ENCODE measurements at places on chromosomes 1 and 21. TPM values are rescaled to one million over a fixed set of nuclear protein-coding genes. Genes with fewer than 3 reads are reported as not detected.

- no peaks in the 10 kb centered on the region for H3K27me3 ChIP-seq
- H3K4me1 ChIP-seq, result no peaks in the 10 kb centered on the region
- no peak overlapping the region for H3K27ac ChIP-seq
- H3K4me3 ChIP-seq, result no peak overlapping the region
- DNase-seq, result no peak
Measured at GRCh38 chr21:21122680-21123079, 124.5 kb downstream of the NCAM2 start.

Gene PDIK1L
- 21.0 TPM for total RNA-seq

- peaks cover 15% of the 10 kb centered on the region for H3K36me3 ChIP-seq
- H3K4me1 ChIP-seq, result peaks cover 79% of the 10 kb centered on the region
- DNase-seq, result no peak
- H3K4me3 ChIP-seq, result no peak overlapping the region
- no peak overlapping the region for H3K27ac ChIP-seq
Measured at GRCh38 chr1:42316292-42316691, 18.7 kb downstream of the FOXJ3 start.

GRCh38 chr1:93814059-93814794 lies 64.8 kb downstream of the DNTTIP2 start:
- no peak overlapping the region for H3K27ac ChIP-seq
- no peak overlapping the region for H3K4me3 ChIP-seq
- no peaks in the 10 kb centered on the region for H3K27me3 ChIP-seq
- peak; percentile 72 for DNase-seq

DNA sequence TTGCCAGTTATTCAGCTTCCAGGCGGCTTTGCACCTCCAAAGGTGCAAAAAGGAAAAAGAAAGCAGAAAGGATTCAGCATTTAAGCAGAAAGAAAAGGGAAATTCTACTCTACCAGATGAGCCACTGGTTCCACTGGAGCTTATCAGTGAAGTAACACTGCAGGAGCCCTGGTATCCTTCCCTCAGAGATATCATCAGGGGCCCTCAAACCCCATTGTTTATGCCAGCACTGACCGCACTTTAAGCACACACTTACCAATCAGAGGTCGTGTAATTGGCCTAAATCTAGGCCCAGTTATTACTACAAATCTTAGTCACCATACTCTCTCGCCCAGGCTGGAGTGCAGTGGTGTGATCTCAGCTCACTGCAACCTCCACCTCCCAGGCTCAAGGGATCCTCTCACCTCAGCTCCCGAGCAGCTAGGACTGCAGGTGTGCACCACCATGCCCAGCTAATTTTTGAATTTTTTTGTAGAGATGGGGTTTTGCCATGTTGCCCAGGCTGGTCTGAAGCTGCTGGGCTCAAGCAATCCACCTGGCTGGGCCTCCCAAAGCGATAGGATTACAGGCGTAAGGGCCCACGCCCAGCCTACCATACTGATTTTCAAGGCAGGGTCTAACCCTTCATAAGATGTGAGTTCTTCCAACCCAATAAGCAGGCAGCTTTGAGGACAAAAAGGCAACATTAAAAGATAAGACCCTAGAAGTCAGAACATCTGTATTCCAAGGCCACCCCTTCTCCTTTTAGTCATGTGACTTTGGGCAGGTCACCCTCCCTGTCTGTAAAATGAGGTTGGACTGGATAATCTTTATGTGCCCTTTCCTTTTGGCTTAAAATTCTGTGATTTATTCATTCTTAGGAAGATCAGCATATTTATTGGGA lies 125.3 kb downstream of the SYT2 start:
- peaks cover 4% of the 10 kb centered on the region for H3K4me1 ChIP-seq
- no peak for DNase-seq
- H3K4me3 ChIP-seq, result no peak overlapping the region
- peaks cover 3% of the 10 kb centered on the region for H3K36me3 ChIP-seq
- H3K27me3 ChIP-seq, result no peaks in the 10 kb centered on the region

GRCh38 chr1:156471496-156472490 lies 28.8 kb downstream of the MEF2D start:
- no peak overlapping the region for H3K4me3 ChIP-seq
- DNase-seq, result no peak
- no peaks in the 10 kb centered on the region for H3K27me3 ChIP-seq
- no peak overlapping the region for H3K27ac ChIP-seq
- H3K4me1 ChIP-seq, result peaks cover 3% of the 10 kb centered on the region
- H3K36me3 ChIP-seq, result peaks cover 48% of the 10 kb centered on the region

Gene FAM78B
- 0.35 TPM for total RNA-seq

DNA sequence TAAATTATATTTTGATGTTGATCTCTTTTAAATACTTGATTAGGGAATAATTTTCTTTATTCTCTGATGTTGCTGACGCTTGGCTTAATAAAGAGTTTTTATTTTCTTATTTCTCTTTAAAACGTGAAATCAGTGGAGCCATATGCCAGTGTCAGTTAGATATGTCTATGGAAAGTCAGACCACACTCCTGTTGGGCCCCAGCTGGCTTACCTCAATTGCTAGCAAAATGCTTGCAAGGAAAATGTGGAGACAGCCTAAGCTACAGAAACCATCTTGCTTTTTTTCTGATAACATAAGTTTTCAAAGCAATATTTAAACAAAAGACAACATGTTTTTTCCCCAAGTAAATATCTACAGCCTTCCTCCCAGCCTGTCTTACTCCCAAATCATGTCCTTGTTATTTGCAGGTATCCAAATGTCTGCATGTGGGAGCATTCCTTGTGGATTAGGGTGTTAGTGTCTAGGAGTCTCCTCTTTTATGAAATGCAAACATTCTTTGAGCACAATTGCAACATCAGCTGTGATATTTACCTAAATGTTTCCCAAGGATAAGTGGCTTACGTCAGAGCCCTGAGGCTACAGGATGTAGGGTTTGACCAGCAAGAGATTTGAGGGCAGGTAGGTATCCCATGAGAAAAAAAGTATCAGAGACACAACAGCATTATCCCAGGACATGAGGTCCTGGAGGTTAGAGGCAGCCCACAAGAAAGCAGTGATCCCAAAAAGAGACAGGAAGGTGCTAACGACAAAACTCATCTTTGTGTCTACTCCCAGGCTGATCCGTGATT lies 117.2 kb upstream of the KCNJ15 start:
- peaks cover 1% of the 10 kb centered on the region for H3K27me3 ChIP-seq
- no peaks in the 10 kb centered on the region for H3K36me3 ChIP-seq
- H3K4me3 ChIP-seq, result no peak overlapping the region
- no peaks in the 10 kb centered on the region for H3K4me1 ChIP-seq
- no peak for DNase-seq
- H3K27ac ChIP-seq, result no peak overlapping the region

Gene GRIK1
- not detected for total RNA-seq

Gene LRRN2
- total RNA-seq, result not detected

DNA sequence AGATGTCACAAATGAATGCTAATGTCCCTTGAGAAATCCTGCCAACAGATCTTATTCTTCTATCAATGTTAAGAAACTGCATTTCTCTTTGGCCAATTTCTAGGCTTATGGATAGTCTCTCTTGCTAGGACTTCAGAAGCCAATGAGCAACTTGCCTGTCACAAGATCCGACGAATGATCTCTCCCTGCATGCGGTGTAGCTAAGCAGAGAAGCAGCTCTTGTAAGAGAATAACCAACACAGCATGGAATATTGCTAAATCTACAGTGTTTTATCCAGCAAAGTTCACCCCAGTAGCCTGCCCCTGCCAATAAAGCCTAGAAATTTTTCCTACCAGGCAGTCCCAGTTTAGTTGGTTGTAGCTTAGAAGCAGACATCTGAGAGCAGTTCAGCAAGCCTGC lies 2.1 kb upstream of the SLC44A5 start:
- H3K4me1 ChIP-seq, result peaks cover 10% of the 10 kb centered on the region
- no peaks in the 10 kb centered on the region for H3K36me3 ChIP-seq
- peaks cover 61% of the 10 kb centered on the region for H3K27me3 ChIP-seq
- no peak overlapping the region for H3K4me3 ChIP-seq
- DNase-seq, result no peak

DNA sequence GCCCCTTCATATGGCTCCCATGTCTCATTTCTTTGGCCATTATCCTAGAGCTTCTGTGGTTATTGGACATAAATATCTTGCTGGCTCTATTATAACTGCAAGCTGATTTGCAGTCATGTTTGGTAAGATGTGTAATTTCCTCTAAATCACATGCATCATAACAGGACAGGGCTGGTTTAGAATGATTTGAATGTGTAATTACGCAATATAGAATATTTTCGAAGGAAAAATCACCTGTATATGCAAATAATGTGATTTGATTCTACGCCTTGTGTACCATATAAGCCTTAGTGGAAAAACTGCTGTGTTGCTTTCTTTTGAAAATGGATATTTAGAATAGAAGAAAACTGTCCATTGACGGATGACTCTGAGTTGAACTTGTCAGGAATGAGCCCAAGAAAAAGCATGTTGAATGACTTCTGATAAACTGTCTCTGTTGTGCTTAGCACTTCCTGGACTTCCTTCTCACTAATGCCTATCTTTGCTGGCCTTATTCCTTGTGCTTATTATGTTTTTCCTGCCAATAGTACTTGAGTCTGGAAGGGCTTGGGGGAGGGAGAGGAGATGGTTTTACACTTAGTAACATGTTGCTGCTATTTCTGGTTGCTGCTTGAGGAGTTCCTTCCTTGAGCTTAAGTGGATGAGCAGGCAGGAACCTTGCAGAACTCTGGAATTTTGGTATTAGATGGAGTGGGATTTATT lies 6.5 kb downstream of the CACHD1 start:
- H3K4me3 ChIP-seq, result no peak overlapping the region
- H3K36me3 ChIP-seq, result peaks cover 2% of the 10 kb centered on the region
- H3K4me1 ChIP-seq, result peaks cover 4% of the 10 kb centered on the region
- no peak for DNase-seq
- H3K27ac ChIP-seq, result no peak overlapping the region
- peaks cover 15% of the 10 kb centered on the region for H3K27me3 ChIP-seq

Gene PARS2
- total RNA-seq, result 4.3 TPM

Gene CATSPER4
- not detected for total RNA-seq

GRCh38 chr1:36537190-36537768 lies 54.6 kb upstream of the CSF3R start:
- H3K27me3 ChIP-seq, result peaks cover 18% of the 10 kb centered on the region
- no peak for DNase-seq
- H3K4me1 ChIP-seq, result no peaks in the 10 kb centered on the region
- H3K4me3 ChIP-seq, result no peak overlapping the region
- H3K36me3 ChIP-seq, result no peaks in the 10 kb centered on the region

DNA sequence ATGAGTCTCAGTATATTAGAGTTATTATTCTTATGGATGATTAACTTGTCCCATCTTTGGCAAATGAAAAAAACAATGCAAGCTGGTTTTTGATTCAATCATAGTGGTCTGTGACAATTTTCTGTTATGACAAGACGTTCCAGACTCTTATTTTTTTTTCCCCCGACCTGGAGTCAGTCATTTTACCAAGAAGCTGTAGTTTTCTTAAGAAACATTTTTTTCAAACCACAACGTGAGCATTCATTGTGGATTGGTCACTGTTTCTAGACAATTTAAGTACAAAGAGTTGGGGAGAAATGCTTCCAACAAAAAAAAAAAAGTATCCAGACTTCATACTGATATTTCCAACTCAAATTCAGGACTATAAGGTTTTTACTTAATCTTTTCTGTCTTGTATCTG lies 8.0 kb upstream of the ANGPTL3 start:
- H3K27ac ChIP-seq, result no peak overlapping the region
- no peak for DNase-seq

Gene KCNA2
- total RNA-seq, result 3.5 TPM

Gene PTGFR
- not detected for total RNA-seq

DNA sequence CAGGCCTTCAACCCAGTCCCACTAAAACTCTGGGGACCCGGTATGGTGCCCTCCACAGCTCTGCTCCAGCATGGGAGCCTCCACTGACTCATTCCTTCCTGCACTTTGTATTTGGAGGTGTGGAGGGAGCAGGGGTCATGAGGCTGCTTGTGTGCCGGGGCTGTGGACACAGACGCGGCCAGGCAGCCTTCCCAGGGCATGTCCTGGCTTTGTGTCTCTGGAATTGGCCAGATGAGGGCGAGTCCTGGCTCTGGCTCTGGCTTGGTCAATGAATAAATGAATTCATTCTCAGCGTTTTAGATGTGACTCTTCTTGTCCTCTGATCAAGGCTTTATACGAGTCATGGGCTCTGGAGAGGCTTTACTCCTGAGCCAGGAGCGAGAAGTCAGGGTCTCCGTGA lies 19.1 kb downstream of the AJAP1 start:
- H3K36me3 ChIP-seq, result no peaks in the 10 kb centered on the region
- no peak overlapping the region for H3K27ac ChIP-seq
- H3K4me1 ChIP-seq, result no peaks in the 10 kb centered on the region
- no peak for DNase-seq
- H3K4me3 ChIP-seq, result no peak overlapping the region

Gene TMEM82
- not detected for total RNA-seq

DNA sequence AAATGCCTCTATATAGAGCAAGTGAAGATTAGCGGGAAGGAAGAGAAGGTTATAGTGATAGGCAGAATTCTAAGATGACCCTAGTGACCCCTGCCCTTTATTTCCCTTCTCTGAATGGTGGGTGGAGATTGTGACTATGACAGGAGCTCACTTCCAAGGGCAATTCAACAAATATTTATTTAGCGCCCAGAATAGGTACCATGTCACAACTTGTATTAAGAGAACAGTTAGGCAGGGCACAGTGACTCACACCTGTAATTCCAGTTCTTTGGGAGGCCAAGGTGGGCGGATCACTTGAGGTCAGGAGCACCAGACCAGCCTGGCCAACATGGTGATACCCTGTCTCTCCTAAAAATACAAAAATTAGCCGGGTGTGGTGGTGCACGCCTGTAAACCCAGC lies 236.0 kb upstream of the POGK start:
- DNase-seq, result no peak
- no peak overlapping the region for H3K4me3 ChIP-seq
- H3K27ac ChIP-seq, result no peak overlapping the region
- no peaks in the 10 kb centered on the region for H3K27me3 ChIP-seq

- H3K4me1 ChIP-seq, result no peaks in the 10 kb centered on the region
- no peak for DNase-seq
- H3K4me3 ChIP-seq, result no peak overlapping the region
- no peaks in the 10 kb centered on the region for H3K36me3 ChIP-seq
- H3K27ac ChIP-seq, result no peak overlapping the region
Measured at GRCh38 chr1:178704833-178705232, 20.2 kb upstream of the RALGPS2 start.
